ENCODE measurements at places on chromosomes 3 and 15. TPM values are rescaled to one million over a fixed set of nuclear protein-coding genes. Genes with fewer than 3 reads are reported as not detected.

Gene NDN
- 59.5 TPM for total RNA-seq

DNA sequence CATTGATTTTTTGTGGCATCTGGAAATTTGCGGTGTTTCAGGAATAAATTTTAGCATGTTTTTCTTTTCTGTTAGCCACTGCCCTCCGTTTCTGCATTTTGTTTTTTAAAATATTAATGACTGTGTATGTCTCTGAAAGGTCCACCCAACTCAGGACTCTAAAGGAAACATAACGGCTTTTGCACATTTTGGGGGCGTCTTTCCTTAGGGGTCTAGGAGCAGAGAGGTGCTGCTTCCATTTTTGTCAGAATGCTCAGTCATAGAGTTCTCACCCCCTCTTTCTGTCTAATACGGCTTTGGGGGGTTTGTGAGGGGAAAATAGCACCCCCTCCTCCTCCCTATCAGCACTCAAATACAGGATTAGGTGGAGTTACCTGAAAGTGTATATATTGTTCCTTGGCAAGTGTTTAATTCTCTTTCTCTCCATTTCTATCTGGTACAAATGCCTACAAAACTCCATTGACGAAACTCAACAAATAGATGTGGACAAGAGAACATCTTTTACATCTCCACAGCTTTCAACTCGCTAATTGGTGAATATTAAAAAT lies 219.4 kb downstream of the MEIS2 start:
- DNase-seq, result no peak

DNA sequence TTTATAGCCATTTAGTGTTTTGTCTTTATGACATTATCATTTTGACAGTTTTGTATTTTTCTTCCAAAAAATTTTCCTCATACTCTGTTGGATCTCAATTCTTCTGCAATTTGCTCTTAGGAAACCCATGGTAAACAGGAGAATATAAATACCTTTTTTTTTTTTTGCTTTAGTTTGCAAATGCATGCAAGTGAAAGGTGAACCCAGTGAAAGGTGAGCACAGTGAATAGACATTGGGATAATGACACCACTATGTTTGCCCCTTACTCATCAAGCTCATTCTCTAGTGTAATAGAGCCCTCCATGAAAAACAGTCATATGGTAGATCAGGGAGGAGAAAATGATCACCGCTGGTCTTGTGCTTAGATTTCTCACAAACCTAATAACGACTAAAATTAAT lies 59.0 kb upstream of the TRPC1 start:
- no peak for DNase-seq

- no peak for DNase-seq
These were observed 50.1 kb upstream of the GATM start for GRCh38 chr15:45428491-45428890.

GRCh38 chr3:133977568-133977967 lies 52.2 kb downstream of the SLCO2A1 start:
- DNase-seq, result no peak

GRCh38 chr15:78024883-78025282 lies 52.6 kb downstream of the TBC1D2B start:
- DNase-seq, result no peak
